ENCODE measurements at places on chromosomes 1 and 21. TPM values are rescaled to one million over a fixed set of nuclear protein-coding genes. Genes with fewer than 3 reads are reported as not detected.

- DNase-seq: no peak
Measured at GRCh38 chr1:172727956-172728603, 69.2 kb downstream of the FASLG start.

DNA sequence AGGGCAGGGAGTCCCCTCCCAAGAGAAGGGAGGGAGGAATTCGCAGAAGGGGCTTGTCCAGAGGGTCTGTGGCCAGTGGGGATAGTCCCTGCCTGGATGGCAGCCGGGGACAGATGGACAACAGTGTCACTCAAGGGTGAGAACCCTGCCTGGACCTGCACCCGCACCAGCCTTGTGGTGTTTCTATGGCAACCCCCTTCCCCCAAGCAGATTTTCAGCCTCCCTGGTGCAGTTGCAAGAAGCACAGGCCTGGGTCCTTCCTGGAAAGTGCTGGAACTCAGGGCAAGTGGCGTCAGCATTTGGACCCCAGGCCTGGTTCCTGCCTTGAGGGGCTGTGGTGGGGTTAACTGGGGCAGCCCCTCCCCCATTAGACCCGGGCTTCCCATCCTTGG lies 83.8 kb upstream of the ACTL8 start:
- DNase-seq: no peak

The LCA5L gene
- total RNA-seq: 1.6 TPM

DNA sequence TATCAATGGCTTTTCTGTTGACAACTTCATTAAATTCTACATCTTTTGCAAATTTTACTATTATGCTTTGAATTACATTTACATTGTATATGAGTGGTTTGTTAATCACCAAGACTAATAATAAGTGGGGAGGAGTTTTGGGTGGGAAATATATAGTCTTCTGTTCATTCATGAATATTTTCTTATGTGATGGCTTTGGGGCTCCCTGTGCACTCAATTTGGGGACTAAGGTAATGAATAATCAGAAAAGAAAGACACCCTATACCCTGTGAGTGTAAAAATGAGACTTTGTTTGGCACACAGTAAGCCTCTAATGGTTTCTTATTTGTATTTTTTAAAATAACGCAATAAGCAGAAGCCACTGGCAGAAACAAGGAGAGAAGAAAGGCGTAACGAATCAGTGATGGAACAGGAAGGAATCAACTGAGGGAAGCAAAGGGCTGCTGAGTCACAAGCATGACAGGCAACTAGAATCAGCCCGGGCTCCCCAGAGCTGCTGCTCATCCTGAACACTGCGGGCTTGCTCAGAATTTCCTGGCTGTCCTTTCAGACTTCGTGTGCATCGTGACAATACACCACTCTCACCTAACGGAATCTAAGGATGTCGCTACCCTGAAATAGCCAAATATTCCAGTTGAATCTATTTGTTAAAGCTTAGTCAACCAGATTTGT lies 20.8 kb upstream of the RGS2 start:
- DNase-seq: no peak

DNA sequence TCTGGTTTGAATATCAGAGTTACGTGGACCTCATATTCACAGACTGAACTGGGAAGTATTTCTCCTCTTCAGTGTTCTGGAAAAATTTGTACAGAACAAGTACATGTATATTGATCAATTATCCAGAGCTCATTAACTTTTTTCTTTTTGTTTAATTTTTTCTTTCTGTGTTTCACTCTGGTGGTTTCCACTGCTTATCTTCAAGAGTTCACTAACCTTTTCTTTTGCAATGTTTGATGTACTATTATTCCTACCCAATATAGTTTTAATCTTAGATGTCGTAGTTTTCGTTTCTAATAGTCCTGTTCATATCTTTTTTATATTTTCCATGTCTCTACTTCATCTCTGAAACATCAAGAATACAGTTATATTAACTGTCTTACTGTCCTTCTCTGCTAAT lies 46.5 kb downstream of the TUT4 start:
- no peak for DNase-seq

The GCSAML gene
- total RNA-seq: 0.42 TPM

The GNAT2 gene
- 0.14 TPM for total RNA-seq

DNA sequence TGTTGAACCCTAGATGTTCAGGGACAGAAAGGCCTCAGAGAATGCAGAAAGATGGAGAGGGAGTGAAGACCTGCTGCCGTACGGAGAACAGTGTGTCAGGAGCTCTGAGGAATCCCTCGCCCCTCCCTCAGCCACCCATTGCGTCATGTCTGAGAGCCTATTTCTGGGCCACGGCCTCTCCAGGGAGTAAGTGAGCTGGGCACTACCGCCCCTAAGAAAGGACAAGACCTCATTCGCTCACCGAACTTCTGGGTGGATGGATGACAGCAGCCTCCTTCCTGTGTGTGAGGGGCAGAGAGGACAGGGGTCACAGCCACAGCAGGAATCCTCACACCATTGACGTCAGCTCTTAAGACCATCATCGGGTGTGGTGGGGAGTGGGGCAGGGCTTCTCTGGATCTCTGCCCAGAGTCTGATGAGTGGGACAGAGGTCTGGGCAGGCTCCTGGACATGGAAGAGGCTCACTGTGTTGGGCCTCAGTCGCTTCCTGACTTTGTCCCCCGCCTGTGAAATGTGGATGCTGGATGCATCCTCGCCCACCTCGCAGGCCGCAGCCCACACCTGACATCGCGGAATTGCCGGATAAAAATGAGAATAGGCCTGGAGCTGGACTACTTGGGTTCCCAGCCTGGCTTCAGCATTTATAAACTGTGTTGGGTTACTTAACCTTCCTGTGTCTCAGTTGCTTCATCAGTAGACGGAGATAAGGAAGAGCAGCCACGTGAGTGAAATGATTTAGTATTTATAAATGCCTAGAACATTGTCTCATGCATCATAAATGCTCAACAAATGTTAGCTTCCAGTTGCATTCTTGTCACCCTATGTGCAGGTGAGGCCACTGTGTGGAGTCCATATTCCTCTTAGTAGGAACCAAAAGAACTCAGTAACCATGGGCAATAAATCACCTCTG lies 238.6 kb downstream of the TRABD2B start:
- DNase-seq: no peak

- DNase-seq: no peak
Measured at GRCh38 chr1:178921499-178921898, 50.6 kb upstream of the ANGPTL1 start.

- no peak for DNase-seq
Measured at GRCh38 chr1:29972421-29973053, 736.2 kb downstream of the PTPRU start.
